ENCODE measurements at places on chromosomes 2 and 18. TPM values are rescaled to one million over a fixed set of nuclear protein-coding genes. Genes with fewer than 3 reads are reported as not detected.

GRCh38 chr2:20021405-20022009 is 9.0 kb upstream of the MATN3 start:
- DNase-seq = no peak

- DNase-seq = no peak
These were observed 79.3 kb downstream of the PLA2R1 start for GRCh38 chr2:159982842-159983785.

- DNase-seq = no peak
These were observed 201.4 kb upstream of the SIX2 start for GRCh38 chr2:45210462-45211195.

- DNase-seq = no peak
These were observed 31.0 kb upstream of the CATIP start for GRCh38 chr2:218325566-218326160.

DNA sequence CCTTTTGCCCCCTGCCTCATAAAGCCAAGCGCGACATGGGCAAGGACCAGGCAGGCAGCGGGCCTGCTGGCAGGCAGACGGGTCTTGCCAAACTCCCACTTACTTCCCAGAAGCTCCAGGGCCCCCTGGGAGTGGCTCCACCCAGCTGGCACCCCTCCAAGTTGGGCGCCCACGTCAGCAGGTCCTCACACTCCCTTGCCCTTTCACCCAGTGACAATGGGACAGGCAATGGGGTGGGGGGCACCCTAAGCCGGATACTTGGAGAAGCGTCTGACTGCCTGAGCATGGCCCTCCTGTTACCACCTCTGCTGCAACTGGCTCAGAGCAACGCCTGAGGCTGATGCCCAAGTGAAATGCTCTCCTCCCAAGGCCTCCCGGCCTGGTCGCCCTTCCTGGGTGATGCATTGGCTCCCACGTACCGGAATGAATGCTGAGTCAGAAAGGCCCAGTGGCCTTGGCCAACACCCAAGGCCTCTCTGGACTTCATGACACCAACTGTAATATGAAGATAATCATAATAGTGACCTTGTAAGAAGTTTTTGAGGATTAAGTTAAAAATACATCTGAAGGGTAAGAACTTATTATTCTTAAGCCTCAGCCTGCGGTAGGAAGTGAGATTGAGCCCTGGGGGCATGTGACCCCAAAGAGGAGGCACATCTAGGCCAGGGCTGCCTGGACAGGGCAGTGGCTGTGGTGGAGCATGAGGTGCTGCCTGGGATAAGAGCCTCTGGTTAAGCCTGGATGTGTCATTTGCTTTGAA is 31.6 kb downstream of the KCNK3 start:
- no peak for DNase-seq

DNA sequence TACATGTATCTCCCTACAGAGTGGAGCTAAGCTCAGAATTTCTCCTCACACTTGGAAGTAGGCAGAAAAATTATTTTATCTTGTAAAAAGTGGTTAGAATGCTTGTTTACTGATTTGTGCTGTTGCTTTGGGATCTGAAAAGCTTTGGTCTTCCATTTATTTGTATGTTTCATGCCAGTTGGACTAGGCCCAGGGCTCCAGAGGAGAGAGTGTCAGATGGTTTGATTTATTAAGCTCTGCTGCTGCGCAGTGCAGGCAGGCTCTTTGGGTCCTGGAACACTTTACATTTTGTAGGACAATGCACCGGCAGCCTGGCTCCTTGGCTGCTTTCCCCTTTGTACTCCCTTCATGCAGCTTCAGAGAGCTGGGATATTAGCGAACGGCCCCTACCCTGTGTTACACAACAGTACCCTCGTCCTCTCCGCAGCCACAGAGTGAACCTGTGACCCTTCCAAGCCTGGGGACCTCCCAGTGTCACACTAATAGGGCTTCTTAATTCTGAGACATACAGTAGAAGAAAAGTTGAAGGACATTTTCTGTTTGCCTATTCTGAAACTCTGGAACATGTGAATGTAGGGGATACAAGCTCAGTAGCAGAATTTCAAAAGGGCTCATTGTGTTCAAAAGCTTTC is 56.7 kb upstream of the EML6 start:
- no peak for DNase-seq

DNA sequence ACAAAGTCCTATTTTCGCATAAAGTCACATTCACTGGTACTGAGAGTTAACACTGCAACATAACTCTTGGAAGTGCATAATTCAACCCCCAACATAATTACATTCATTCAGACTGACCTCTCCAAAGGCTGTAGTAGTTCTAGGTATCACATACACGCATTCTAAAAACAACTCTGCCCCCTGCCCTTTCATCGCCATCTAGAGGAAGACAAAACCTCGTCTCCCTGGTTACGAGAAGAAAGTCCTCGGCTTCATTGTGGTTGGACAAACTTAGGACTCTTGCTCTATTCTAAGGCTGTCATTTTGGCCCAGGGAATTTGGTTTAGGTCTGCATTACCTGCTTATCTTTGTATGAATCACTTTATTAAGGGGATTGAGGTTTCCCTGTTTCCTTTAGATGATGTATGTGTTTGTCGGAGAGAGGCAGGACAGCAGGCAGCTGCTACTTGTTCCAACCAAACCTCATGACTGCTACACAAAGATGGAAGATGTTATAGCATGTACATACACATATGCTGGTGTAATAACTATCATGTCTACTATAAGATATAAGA is 215.4 kb upstream of the NRXN1 start:
- DNase-seq = no peak

DNA sequence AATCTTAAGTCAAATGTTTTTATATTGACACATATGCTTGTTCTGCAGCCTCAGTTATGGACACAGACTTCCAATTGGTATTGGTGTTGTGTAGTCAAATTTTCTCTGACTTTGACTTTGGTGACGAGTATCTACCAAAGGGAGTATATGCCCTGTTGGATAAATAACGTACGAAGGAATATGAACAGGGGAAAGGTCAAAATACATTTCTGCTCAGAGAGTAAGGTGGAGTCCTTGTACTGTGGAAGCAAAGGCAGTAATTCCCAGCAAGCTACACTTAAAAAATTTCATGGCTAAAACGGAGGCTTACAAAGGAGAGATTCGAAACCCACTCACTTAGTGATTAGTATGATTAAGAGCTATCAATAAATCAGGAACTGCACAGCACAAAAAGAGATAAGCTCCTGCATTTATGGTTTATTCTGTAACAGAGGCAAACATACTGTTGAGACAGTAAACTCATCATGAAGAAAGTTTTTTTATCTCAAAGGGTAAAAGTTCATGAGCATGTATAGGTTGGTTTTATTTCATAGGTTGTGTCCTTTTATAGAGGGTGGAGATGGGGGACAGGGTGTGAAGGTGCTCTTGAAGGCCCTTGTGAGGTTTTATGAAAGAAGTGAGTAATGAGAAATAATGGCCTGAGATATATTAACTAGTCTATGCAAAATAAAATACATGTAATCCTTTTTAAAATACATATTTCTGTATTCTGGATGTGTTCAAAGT is 142.7 kb downstream of the CD226 start:
- no peak for DNase-seq

DNA sequence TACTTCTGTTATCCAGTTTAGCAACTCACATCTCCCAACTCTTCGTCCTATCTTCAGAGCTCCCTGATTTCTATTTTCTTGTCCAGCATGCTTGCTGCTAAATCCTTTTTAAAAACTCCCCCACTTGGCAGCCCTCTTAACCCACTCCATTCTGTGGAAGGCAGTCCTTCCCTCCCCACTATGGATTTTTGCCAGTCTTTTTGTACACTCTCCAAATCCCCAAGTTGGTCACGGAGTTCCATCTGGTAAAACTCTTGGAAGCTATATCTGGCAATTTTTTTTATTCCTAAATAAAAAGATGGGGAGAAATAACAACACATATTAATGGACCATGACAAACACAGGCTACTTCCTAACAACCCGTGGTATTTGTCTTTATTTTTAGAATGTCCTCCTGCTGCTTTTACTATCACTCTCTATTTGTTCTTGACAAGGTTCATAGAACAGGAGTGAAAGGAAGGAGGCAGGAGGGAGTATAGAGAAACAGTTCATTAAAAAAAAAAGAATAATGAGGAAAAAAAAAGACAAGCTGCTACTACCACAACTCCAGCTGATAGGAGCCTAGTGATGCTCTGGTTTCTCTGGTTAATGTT is 120.0 kb upstream of the THSD7B start:
- DNase-seq = no peak

The TCF23 gene
- 2.5 TPM for total RNA-seq

The CCDC85A gene
- total RNA-seq = 2.6 TPM

The CYBRD1 gene
- total RNA-seq = 59.6 TPM

The ZNF892 gene
- total RNA-seq = 4.6 TPM

The GAL3ST2 gene
- not detected for total RNA-seq
